ENCODE measurements at places on chromosomes 5 and 9.

DNA sequence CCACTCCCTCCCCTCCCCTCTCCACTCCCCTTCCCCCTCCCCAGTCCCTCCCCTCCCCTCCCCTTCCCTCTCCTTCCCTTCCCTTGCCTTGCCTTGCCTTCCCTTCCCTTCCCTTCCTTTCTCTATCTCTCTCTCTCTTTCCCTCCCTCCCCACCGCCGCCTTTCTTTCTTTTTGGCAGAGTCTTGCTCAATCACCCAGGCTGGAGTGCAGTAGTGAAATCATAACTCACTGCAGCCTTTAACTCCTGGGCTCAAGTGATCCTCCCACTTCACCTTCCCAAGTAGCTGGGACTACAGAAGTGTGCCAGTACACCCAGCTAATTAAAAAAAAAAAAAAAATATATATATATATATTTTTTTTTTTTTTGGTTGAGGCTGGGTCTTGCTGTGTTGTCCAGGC lies 45.5 kb downstream of the IL31RA start:
- no peak for DNase-seq

DNA sequence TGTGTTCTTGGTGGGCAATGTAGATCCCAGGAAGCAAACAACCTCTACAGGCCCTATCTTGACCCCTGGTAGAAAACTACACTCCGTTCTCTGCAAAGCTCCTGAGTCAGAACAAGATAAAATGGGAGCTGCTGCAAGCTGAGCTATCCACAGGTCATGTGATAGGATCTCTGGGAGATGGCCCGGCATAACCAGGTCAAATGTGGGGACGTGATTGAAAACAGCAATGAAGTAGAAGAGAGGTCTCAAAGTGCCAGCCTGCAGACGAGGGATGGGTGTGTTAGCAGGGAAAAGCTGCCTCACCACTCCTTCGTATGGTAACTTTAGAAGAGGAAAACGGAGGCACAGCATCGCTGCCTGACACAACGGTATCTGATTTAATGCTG lies 25.0 kb downstream of the NRG2 start:
- DNase-seq: no peak

DNA sequence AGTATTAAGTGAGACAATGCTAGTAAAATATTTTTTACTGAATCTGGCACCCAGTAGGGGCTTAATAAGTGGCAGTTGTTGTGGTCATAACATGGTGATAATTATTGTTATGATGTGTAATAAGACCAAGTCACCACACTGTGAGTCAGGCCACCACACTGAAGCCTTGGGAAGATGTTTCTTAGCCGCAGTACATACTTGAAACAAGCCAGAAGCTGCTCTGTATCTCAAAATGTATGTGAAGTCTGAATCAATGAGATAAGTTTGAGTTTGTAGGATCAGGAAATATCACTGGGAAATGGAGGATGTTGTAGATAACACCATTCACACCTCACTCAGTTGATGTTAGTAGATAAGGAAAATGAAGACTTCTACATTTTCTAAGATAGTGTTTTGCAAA lies 51.3 kb upstream of the PTPN3 start:
- no peak for DNase-seq

DNA sequence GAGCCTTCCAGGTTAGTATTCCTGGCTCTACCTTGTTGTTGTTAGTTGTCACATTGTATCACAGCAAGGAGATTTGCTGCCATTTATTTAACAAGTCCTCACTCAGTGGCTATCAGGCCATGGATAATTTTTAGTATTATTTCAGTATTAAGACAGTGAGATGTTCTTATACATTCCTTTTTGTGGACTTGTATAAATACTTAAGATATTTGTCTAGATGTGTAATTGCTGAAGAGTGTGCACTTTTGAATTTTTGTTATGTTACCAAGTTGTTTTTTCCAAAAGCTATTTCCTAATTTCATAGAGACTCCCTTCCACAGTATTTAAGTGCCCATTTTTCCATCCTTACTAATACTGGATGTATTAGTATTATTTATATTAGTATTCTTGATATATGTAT lies 22.0 kb downstream of the SLC36A1 start:
- DNase-seq: no peak

DNA sequence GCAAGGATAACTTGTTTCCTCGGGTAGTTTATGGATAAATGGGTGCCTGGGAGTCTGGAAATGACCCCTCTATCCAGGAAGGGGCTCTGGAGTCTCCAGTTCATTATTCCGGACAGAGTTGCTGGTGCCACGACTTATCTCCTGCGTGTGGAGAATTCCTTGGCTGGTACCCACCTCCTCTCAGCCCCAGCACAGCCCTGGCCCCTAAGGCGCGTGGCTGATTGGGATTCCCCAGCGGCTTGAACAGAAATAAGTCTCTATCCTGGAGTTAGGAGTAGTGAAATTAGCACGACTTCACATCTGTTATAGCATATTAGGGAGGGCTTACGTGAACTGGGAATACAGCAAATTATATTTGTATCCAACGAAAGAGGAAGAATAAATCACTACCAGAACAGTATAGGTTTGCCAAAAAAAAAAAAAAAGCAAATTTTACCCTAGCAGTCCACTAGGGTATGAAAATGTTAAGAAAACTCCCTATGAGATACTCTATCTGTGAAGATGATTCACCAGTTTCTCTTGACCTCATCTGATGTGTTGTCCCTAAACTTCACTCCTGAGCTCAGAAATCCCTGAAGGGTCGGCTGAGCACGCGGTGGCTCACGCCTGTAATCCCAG lies 172.5 kb upstream of the OTULINL start:
- DNase-seq: no peak

DNA sequence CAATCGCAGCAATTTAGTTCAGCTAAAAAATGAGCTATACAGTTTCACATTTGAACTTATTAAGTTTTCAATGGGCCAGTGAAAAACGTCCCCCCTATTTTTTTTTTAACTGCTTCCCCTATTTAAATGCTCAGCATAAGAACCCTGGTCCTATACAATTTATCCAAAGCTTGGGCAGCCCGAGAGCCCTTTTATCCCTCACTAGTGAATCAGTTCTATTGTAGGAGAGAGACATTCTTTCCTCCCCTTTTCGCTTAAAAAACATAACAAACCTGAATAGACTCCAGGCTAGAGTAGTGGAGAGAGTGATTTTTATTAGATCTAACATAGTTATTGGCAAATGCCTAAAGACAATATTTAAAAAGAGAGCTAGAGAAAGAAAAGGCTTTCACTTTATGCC lies 1.4 kb downstream of the LIX1 start:
- no peak for DNase-seq

DNA sequence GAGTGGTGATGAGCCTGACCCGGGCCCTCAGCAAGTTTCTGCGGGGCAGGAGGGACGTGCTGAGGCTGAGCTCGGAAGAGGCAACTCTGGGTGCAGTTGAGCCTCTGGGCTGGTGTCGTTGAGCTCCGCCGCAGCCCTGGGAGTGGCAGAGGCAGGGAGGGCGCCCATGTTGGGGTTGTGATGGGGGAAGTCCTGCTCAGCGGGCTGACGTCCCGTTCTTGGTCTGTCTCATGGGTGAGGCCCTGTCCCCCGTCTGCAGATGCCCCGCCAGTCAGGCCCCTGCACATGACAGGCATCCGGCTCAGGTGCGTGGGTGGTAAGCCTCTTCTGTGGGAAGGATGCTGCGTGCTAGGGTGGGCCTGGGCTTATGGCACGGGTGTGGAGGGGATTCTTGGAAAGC lies 64.3 kb downstream of the RXRA start:
- DNase-seq: no peak

DNA sequence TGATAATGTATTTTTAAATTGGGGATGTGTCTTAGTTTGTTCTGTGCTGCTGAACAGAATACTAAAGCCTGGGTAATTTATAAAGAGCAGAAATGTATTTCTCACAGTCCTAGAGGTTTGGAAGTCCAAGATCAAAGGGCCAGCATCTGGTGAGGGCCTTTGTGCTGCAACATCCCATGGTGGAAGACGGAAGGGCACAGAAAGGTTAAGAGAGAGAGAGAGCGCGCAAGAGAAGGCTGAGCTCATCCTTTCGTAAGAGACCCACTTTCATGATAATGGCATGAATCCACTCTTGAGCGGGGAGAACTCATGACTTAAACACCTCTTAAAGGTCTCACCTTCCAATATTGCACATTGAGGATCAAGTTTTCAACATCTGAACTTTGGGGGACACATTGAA lies 79.1 kb upstream of the GOLM1 start:
- DNase-seq: no peak

DNA sequence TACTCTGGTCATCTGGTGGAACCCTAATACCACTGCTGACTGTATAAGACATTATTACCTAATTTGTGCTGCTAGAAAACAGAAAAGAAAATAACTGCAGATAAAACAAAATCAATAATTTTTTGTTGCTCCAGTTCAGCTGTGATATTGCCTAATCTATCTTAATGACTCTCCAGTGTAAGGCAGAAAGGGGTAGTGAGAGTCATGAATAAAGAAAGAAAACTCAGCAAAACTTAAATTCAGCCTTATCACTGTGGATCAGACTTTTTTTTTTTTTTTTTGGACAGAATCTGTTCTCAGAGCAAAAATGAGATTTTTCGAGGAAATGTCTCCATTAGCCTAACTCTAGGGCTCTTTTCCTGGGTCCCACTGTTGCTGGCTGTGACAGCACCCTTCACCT lies 1.1 kb upstream of the DOCK2 start:
- DNase-seq: no peak

GRCh38 chr5:32059761-32060530 lies 114.2 kb downstream of the GOLPH3 start:
- DNase-seq: no peak

DNA sequence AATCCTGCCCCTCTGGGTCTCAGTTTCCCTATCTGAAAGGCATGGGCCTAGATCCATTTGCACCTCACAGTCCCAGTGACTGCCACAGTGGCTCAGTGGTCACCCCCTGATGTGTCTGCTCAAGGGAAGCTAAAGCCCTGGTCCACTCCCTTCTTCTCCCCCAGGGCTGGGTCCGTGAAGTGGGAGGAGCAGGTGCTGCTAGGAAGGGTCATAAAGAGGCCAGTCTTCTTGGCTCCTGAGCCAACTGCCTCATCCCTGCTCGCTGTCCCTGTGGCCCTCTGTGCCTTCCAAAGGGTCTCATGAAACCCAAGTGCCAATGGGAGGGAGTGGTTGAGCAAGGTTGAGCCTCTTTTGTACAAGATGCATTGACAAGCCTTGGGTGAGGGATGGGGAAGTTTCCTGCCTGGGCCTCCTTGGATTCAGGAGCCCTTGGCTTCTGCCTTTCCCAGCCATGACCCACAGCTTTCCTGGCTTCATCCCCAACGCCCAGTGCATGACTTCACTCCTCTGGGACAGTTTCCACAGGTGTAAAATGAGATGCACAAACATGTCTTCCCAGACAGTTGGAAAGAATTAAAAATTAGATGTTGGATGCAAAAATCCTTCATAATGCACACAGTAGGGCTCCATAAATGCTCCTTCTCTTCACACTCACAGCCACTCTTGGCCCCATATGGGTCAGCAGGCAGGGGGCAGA lies 1.6 kb upstream of the SLC6A7 start:
- no peak for DNase-seq

DNA sequence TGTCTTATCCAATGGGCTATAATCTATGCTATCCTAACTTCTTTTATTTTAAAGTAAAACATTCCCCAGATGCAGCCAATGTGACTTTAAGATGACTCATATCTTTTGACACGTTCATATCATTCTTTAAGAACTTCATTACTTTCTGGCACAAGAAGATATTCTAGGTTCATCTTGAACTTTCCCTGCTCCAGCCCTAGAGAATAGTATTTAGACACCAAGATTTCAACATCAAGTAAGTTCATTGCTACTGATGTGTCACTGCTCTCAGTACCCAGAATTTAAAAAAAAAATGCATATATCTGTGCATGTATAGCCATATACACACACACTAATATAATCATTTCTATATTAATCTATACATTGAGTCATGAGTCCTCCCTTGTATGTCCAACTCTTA lies 175.2 kb downstream of the SAXO1 start:
- DNase-seq: no peak

DNA sequence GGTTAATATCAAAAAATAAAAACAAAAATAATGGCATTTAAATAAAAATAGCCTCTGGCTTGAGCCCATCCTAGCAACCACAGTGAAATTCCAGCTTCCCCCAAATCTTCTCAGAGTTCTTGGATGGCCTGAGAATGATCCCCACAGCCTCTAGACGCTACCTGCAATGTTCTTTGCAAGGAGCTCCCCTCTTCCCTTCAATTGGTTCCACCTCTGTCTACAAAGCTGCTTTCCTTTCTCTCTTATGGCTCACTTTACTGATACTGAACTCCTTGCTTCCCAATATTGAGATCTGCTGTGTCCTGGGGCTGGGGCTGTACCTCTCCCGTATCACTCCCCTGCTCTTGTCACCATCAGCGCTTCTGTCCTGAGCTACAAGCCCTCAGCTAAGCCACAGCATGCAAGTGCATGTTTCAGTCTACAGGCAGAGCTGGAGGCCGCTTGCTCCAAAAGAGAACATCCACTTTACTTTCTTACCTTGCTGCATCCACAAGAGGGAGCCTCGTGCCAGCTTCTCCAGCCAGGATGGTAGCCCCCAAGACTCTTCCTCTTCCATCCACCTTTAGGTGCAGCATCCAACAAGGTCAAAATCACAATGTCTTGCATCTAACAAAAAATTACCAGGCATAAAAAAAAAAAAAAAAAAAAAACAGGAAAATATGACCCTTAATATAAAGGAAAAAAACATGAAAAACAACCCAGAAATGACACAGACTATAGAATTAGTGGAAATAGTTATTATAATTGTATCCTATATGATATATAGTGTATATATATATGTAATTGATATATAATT lies 57.4 kb upstream of the PRSS3 start:
- DNase-seq: no peak

DNA sequence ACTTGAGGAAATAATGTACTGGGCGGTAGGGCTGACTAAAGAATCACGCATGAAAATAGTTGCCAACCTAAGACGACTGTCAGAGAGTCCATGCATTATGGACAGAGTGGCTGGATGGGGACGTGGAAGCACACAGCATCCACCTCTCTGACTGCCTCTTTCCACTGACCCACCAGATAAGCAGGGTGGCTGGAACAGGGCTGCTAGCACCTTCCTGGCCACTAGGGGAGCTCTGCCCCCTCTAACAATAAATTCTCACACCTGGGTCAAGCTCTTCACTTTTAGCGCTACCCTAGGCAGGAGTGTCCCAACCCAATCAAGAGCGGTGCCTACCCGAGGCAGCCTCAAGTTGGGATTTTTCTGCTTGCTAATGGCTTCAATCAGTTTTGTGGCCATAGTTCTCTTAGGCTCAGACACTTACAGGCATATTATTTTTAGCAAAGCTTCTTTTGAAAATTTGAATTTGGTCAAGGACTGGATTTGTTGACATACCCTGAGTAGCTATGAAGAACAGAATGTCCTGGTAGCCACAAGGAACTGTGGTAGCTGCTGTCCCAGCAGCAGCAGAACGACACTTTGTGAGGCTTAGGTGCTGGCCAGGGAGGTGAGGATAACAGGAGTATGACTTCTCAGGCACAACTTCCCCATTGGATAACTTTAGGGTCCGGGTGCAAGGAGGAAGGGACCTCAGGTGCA lies 6.9 kb upstream of the TPM2 start:
- no peak for DNase-seq
